Stimulated activated naive CD4-positive, alpha-beta T cell treated with Interleukin-2 at 50 U/mL for 16 hours (primary cell): ENCODE measurements at places on chromosomes 12 and 14.

DNA sequence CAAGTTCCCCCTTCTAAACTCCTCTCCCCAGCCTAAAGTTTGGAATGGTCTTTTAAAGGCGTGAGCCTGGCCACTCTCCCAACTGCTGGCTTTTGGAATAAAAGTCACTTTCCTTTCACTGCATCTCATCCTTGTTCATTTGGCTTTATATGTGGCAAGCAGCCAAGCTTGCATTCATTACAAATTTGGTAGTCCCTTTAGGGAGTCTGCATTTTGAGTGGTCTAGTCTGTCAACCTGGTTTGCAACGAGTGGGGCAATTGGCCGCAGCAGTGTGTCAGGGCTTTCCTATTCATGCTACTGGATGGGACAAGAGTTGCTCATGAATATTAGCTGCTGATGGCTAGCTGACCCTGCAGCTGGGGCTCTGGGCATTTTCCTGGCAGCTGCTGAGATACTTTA is 57.0 kb downstream of the CATSPERB start:
- DNase-seq: no peak

GRCh38 chr12:131833896-131834641 is 5.9 kb downstream of the MMP17 start:
- no peak for DNase-seq

DNA sequence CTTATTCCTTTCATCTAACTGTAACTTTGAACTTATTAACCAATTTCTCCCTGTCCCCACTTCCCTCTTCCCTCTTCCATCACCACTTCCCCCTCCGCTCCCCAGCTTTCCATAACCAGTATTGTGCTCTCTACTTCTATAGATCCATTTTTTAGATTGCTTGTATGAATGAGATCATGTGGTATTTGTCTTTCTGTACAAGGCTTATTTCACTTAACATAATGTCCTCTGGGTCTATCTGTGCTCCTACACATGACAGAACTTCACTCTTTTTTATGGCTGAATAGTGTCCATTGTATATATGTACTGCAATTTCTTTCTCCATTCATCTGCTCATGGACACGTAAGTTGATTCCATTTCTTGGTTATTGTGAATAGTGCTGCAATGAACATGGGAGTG is 14.4 kb downstream of the ERP27 start:
- no peak for DNase-seq

GRCh38 chr12:106248312-106248845 is 559 bp upstream of the CKAP4 start:
- peak; percentile 13 for DNase-seq

DNA sequence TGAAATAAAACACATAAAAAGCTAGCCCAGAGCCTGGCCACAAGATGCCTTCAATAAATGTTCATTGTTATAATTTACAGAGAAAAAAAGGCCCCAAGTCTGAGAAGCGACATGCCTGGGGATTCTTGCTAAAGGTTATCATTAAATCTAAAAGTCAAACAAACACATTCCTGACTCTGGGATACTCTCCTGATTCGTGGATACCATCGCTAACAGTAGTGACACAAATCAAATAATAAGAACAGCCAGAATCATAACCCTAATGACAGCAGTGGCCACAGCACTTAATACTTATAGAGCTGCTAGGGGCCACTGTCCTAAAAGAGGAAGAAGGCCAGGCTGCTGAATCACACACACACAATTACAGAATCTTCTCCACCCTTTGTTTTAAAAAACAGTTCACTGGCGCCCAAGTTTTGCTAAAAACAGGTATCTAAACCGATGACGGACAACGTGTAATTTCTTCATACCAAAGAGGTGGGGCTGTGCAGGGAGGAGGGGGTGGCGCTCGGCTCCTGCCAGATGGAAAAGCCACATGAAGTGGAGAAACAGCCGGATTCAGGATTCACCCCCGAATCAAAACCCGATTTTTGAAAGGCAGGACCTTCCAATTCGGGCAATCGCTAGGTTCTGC is 1.2 kb downstream of the CLIP1 start:
- DNase-seq: peak; percentile 23
